ENCODE measurements at places on chromosomes 4 and X. TPM values are rescaled to one million over a fixed set of nuclear protein-coding genes. Genes with fewer than 3 reads are reported as not detected.
A peak's percentile ranks its signal among the peaks of the same experiment; 100 is the strongest.

HAND2 gene
- total RNA-seq, result 20.3 TPM

GRCh38 chr4:36712013-36712412 is 430.6 kb downstream of the DTHD1 start:
- no peak for DNase-seq
- no peaks in the 10 kb centered on the region for H3K4me1 ChIP-seq
- H3K4me3 ChIP-seq, result no peak overlapping the region
- no peaks in the 10 kb centered on the region for H3K36me3 ChIP-seq

DNA sequence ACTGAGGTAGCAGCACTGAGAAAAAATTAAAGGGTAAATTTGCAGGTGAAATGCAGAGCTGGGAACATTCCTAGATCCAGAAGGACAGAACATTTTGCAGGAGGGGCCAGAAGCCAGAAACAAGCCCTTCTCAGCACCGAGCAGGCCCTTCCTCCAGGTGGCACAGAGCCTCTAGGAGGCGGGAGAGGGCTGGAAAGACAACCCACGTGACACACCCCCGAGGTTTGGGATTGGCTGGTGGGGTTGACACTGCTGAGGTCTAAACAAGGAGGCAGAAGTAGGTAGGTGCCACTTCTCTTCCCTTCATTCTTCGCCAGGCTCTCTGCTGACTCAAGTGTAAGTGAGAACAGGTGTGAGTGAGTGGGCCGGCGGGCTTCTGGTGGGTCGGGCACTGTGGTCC is at the start of gene PAGE4:
TSS of gene PAGE4 (plus strand) at position 288 of the 400 bp plus-strand sequence. CDS start 1,126 bp downstream, outside the sequence.
- H3K4me1 ChIP-seq, result no peaks in the 10 kb centered on the region
- H3K27ac ChIP-seq, result no peak within 1 kb of the TSS
- DNase-seq, result no peak
- peaks cover 6% of the 10 kb centered on the region for H3K27me3 ChIP-seq
- no peaks in the 10 kb centered on the region for H3K36me3 ChIP-seq
- no peak within 1 kb of the TSS for H3K4me3 ChIP-seq

- no peaks in the 10 kb centered on the region for H3K4me1 ChIP-seq
- DNase-seq, result no peak
- no peaks in the 10 kb centered on the region for H3K27me3 ChIP-seq
- H3K36me3 ChIP-seq, result no peaks in the 10 kb centered on the region
- H3K27ac ChIP-seq, result no peak overlapping the region
- H3K4me3 ChIP-seq, result no peak overlapping the region
These were observed 39.0 kb downstream of the GABRA3 start for GRCh38 chrX:152412105-152412504.

DNA sequence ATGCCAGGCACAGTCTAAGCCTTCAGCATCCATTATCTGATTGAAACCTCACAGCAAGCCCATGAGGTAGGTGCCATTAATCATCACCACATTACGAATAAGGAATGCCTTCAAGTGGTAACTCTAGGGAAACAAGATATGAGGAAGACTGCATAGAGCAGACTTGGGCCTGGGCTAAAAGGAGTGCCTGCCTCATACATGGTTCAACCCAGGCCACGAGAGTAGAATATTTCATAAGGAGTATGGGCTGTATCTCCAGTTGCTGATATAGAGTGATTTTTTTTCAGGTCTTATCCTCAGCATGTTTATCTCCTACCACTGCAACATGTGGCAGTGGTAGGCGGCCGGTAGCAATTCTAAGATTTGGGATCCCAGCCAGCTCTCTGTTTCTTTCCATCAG is 51.7 kb downstream of the ATP11C start:
- H3K27ac ChIP-seq, result peak overlapping the region; percentile 46
- H3K4me1 ChIP-seq, result no peaks in the 10 kb centered on the region
- no peaks in the 10 kb centered on the region for H3K27me3 ChIP-seq
- DNase-seq, result no peak
- no peak overlapping the region for H3K4me3 ChIP-seq

DNA sequence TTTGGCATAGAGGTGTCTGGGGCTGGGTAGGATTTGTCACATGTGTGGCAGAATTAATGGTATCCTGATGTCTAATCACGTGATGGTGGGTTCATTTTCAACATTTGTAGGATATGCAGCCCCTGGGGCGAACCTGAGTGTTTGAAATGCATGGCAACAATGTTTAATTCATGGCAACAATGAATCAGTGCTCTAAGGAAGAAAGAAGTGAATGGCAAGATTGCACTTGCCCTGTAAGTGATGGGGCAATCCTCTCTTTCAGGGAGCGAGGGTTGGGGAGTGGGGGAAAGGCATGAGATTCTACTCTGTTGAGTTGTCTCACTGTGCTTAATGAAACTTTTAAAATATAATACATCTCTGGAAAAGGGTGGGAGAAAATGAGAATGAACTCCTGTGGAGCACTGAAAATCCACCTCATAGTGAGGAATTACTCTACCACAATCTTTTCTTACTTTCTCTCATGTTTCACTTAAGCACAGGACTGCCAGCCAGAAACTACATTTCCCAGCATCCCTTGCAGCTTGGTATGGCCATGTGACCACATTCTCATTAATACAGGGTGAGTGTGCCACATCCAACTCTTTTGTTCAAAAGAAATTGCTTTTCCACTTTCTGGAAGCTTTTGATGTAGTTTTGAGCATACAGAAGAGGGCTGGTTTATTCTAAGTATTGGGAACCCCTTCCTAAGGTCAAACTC is 64.0 kb upstream of the PGM2 start:
- no peaks in the 10 kb centered on the region for H3K27me3 ChIP-seq
- H3K4me1 ChIP-seq, result no peaks in the 10 kb centered on the region
- no peaks in the 10 kb centered on the region for H3K36me3 ChIP-seq
- H3K4me3 ChIP-seq, result no peak overlapping the region
